ENCODE measurements at places on chromosomes 6 and 20.

DNA sequence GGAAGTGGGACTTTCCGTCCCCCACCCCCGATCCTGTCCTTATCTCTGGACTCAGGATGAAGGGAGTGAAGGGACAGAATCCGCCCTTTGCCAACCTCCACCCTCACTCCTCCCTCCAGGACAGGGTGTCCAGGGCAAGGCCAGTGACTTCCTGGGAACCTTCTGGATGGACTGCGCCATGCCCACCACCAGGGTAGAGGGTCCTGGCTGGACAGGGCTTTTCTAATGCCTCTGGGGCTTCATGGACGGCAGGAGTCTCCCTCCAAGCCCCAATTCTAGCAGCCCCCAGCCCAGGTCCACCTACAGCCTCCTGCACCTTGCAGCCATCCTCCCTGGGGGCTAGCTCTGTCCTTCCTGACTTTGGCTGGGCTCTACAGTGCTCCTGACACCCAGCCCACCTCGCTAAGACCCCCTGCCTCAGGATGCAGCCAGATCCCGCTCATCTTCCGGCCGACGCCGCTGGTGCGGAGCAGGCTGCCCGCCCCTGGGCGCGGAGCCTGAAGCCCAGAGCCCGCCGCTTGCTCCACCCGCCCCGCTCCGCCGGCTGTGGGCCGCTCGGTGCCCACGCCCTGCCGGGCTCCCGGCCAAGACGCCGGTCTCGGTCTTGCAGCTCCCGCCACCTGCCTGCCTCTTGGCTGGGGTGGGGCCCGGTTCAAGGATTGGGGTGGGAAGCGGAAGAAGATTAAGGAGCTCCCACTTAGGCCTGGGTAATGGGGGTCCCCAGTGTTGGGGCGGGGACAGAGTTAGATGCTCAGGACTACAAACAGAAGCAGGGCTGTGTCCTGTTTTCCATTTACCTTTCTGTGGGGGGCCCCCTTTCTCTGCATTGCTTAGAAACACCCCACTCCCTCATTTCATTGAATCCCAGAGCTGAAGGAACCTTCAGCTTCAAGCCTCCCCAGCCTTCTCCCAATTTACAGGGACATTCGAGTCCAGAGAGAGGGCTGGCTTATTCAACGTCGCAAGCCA is 72.8 kb downstream of the MDGA1 start:
- peak; percentile 15 for DNase-seq

DNA sequence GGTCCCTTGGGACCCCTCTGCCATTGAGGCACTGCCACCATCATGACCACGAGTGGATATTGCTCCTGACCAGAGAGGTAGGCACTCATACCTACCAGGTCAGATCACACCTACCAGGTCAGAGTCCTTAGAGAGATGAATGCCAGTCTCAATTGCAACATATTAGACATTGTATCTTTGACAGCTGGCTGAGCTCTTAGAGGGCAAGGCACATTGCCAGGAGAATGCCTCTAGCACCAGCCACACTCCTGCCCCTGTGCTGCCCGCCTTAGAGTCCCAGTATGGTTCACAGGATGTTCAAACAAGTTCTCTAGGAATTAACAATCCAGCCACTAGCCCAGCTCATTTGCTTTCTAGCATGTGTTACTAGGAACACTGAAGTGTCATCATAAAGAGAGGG is 65.9 kb downstream of the TMEM244 start:
- no peak for DNase-seq

- no peak for DNase-seq
Observed at GRCh38 chr20:17651129-17651759, 30.8 kb downstream of the RRBP1 start.

DNA sequence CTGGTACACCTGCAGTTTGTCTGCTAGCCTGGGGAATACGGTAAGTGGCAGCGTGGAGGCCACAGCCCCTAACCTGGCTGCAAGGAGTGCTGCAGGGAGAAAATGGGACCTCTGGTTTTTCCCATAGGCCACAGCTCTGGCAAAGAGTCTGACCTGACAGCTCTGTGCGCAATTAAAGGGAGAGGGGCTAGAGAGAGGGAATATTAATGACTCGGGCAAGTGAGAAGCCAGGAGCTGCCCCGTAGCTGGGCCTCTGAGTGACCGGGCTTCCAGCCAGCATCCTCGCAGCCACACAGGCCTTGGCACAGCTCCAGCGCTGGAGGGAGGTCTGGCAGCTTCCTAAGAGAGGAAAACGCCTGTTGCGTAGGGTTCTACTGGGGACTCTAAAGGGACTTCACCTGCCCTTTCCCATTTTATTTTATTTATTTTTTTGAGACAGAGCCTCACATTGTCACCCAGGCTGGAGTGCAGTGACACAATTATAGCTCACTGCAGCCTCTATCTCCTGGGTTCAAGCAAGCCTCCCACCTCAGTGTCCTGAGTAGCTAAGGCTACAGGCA is 18.2 kb upstream of the OCSTAMP start:
- DNase-seq = peak; percentile 99

- DNase-seq = peak; percentile 98
Observed at GRCh38 chr6:161273752-161274487, at the start of gene AGPAT4. Gene AGPAT4 (minus strand): TSS chr6:161274061. CDS start chr6:161232213, 41,848 bp downstream.

GRCh38 chr6:83962582-83962981 is 71.0 kb upstream of the MRAP2 start:
- DNase-seq = no peak

GRCh38 chr6:136035378-136036070 is 184.0 kb downstream of the PDE7B start:
- peak; percentile 64 for DNase-seq

DNA sequence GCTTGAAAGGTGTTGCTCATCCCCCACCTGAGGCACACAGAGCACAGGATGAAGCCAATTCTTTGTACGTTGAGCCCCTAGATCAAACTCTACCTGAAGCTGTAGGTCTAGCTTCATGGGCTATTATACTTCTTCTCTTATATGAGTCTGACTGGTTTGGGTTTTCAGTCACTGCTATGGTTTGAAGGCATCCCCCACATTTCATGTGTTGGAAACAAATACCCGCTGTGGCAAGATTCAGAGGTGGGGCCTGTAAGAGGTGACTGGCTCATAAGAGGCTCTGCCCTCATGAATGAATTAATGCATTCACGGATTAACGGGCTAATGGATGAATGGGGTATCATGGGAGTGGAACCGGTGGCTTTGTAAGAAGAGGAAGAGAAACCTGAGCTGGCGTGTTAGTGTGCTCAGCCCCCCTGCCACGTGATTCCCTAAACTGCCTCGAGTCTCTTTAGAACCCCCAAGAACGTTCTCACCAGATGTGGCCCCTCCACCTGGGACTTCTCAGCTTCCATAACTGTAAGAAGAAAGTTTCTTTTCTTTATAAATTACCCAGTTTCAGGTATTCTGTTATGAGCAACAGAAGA is 39.2 kb downstream of the PREX1 start:
- no peak for DNase-seq

GRCh38 chr20:23309781-23310180 is 40.8 kb upstream of the NXT1 start:
- DNase-seq = no peak

GRCh38 chr6:169918239-169918953 is 167.0 kb downstream of the ERMARD start:
- peak; percentile 54 for DNase-seq

- DNase-seq = no peak
Observed at GRCh38 chr6:102154176-102154575, 760.7 kb downstream of the GRIK2 start.

DNA sequence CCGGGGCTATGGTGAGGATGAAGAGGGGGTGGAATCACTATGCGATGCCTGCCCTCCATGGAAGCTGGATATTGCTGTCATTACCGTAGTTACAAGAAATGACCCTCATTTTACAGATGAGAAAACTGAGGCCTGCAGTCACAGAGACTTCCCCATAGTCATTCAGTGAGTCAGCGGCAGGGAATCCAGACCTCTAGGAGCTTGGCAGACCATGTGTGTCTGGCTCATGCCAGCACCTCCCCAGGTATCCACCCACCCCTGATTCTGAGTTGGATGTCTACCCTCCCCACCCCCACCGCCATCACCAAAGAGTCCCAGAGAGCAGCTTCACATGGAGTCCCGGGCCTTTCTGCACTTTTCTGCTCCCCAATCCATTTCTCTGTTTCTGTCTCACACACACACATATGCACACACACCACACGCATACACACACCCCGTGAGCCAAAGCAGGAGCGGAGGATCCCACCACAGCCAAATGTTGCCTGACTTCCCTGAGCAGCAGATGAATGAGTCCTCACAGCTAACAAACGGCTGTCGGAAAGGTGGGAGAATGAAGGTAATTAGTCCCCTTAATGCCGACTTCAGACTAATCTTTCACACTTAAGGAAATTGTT is 24.8 kb downstream of the CDH22 start:
- DNase-seq = no peak

DNA sequence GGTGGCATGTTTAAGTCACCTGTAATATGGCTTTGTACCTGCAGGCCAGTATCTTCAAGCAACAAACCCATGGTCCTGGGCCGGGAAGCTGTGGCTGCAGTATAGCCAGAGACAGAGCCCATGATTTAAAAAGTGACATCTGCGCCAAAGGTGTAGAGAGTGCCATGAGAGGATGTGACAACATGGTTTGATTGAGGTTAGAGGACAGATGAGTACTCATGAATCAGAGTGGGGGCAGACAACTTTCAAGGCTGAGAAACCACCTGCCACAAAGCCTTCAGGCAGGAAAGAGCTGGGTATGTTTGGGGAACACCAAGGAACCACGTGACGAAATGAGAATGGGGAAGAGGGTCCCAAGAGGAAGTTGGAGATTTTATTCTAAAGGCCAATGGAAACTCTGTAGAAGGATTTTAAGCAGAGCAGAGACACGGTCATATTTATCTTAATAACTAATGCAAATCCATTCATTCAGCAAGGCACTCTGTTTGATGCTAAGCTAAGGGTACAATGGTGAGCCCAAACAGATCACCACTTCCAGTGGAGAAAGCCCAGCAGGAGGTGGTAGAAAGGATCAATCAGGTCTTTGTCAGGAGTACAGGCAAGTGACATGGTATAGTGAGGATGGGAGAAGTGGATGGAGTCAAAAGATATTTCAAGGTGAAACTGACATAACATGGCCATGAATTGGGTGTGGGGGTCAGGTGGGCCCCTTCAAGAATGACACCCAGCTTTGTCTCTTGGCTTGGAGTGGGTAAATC is 3.4 kb upstream of the MICAL1 start:
- no peak for DNase-seq

DNA sequence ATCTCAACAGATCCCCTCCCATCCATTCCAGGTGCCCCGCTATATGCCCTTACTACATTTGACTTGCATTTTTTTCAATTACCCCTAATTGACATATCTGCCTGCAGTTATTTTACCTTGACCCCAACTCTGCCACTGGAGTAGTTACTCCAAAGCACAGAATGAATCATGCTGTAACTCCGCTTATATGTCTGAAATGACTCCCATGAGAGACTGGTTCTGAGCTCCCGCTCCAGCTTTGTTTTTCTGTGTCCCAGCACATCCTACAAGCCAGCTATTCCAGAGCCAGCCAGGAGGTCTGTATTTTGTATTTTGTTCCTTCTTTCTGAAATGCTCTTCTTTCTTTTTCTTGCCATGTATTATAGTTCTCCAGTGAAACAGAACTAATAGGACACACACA is 10.9 kb upstream of the NOX3 start:
- DNase-seq = no peak

DNA sequence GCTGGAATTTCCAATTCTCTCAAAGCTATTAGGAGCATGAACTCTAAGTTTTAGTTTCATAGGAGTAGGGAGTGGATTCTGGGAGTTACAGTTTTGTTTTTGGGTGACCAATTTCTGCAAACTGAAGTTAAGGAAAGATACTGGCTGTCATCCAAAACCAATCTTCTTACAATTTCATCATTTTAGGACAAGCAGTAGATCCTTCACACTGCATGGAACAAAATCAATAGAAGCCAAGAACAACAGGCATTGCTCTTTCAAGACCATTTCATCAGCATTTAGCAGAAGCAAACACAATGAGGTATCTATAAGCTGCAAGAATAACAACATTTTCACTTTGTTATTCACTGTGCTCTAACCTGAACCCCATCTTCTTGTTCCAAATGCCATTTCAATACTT is 173.0 kb downstream of the GMDS start:
- DNase-seq = no peak

GRCh38 chr6:19876672-19877071 is 39.5 kb downstream of the ID4 start:
- DNase-seq = no peak

- no peak for DNase-seq
Observed at GRCh38 chr6:138528137-138528536, 28.8 kb upstream of the NHSL1 start.

DNA sequence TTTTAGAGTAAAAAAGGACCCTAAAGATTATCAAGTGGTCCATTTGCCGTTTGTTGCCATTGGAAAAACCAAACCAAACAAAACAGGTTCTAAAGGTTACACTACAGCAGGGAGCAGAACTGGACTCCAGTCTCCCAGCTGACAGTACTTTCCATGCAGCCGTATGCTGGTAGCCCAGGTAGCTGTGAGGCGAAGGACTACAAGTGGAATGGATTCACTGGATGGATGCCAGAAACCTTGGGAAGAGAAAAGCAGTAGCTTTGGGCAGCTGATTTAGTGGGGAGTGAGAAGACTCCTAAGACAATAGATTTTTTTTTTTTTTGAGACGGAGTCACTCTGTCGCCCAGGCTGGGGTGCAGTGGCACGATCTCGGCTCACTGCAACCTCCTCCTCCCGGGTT is 88.3 kb downstream of the SASH1 start:
- DNase-seq = no peak

DNA sequence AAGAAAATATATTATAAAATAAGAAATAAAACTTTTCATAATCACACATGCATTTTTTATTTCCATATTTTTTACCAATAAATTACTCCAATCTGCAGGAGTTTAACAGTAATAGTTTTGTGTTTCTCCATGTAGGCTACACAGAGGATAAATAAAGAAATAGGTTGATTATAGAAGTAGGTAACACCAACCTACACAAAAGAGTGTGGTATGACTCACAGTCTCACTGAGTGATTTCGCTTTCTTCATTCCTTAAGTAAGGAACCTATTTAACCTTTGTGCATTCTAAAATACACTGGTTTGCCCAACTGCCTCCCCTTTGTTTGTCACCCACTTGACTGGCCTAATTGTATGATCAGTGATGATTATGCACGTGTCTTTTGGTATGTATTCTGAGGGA is 244.2 kb upstream of the RIMS1 start:
- no peak for DNase-seq

- DNase-seq = peak; percentile 57
Observed at GRCh38 chr6:154852687-154853086, 119.5 kb downstream of the SCAF8 start.

- DNase-seq = no peak
Observed at GRCh38 chr20:38050686-38051085, 17.1 kb downstream of the RPRD1B start.
